ENCODE measurements at places on chromosomes 7 and 10. TPM values are rescaled to one million over a fixed set of nuclear protein-coding genes. Genes with fewer than 3 reads are reported as not detected.

Gene LRRD1
- total RNA-seq = not detected

Gene CHRM2
- 8.4 TPM for total RNA-seq

Gene CYP2C19
- not detected for total RNA-seq

Gene CTAGE8
- 0.29 TPM for total RNA-seq

Gene KLF14
- not detected for total RNA-seq

Gene SCIN
- not detected for total RNA-seq

Gene BTBD16
- not detected for total RNA-seq
